T-cell (primary cell): ENCODE measurements at places on chromosomes 4 and X.

- no peaks in the 10 kb centered on the region for H3K36me3 ChIP-seq
- no peaks in the 10 kb centered on the region for H3K4me1 ChIP-seq
- H3K27me3 ChIP-seq = no peaks in the 10 kb centered on the region
- H3K4me3 ChIP-seq = no peak overlapping the region
Observed at GRCh38 chrX:107493141-107493540, 43.7 kb downstream of the FRMPD3 start.

- H3K4me3 ChIP-seq = no peak overlapping the region
- DNase-seq = no peak
- no peaks in the 10 kb centered on the region for H3K27me3 ChIP-seq
- no peak overlapping the region for H3K27ac ChIP-seq
Observed at GRCh38 chrX:149984411-149984810, 46.1 kb upstream of the EOLA2 start.

DNA sequence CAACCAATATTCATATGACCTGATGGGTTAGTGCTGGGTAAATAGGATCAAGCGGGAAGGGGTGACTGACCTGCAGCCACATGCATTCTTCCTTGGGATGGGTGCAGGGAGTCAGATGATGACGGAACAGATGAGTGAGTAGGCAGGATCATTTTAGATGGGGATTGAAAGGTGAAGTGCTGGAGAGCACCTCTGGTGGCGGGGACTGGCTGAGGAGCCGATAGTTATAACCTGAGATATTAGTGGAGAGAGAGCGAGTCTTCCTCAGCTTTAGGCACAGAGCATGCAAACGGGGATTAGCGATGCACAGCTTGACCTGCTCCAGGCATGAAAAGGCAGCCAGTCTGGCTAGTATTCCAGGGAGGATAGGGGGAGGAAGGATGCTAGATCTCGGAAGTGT is 99.1 kb downstream of the AFF1 start:
- no peaks in the 10 kb centered on the region for H3K27me3 ChIP-seq
- no peak overlapping the region for H3K27ac ChIP-seq
- H3K36me3 ChIP-seq = no peaks in the 10 kb centered on the region

DNA sequence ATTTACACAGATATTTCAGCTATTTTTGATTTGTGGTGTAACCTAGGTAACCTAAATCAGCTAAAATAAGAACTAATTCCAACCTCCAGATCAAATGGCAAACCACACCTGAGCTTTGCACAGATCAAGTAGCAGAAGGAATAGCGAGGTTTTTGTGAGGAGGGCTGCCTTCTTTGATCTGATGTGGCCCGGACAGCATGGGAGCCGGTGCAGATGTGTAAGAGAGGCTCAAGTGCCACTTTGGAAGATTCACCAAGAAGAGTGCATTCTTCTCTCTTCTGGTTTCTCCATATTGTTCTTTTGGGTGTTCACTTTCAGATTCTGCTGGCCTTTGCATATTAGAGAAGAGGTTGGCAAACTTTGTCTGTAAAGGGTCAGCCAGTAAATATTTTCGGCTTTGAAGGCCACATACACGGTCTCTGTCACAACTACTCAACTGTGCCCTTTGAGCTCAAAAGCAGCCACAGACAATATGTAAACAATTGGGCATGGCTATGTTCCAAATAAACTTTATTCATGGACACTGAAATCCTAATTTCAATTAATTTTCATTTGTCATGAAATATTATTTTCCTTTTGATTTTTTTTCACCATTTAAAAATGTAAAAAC is 78.9 kb upstream of the FAM9C start:
- H3K27me3 ChIP-seq = no peaks in the 10 kb centered on the region
- peaks cover 15% of the 10 kb centered on the region for H3K4me1 ChIP-seq
- DNase-seq = no peak
- H3K4me3 ChIP-seq = no peak overlapping the region
- no peaks in the 10 kb centered on the region for H3K36me3 ChIP-seq

DNA sequence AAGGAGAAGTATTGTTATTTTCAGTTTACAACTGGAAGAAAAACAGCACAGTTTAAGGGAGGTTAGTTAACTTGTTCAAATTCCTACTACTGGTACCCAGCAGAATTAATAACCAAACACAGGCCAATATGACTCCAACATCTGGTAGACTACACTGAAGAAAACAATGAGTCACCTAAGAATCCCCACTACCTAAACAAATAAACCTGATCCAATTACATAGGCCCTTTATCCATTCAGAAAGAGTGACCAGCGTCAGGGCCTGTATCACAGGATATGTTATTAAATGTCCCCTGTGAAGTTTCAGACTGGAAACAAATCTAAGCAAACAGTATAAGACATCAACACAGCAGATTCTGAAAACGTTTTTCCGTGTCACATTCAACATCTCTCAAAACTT is 492.5 kb upstream of the INTU start:
- no peaks in the 10 kb centered on the region for H3K4me1 ChIP-seq
- H3K4me3 ChIP-seq = no peak overlapping the region
- H3K27me3 ChIP-seq = no peaks in the 10 kb centered on the region
- H3K27ac ChIP-seq = no peak overlapping the region

- peaks cover 3% of the 10 kb centered on the region for H3K27me3 ChIP-seq
- no peak overlapping the region for H3K27ac ChIP-seq
- DNase-seq = no peak
- no peaks in the 10 kb centered on the region for H3K36me3 ChIP-seq
Observed at GRCh38 chr4:154120006-154120676, 331.3 kb upstream of the SFRP2 start.

GRCh38 chr4:94889946-94890345 is 132.2 kb downstream of the BMPR1B start:
- no peak overlapping the region for H3K4me3 ChIP-seq
- H3K27me3 ChIP-seq = no peaks in the 10 kb centered on the region
- no peaks in the 10 kb centered on the region for H3K4me1 ChIP-seq
- H3K36me3 ChIP-seq = no peaks in the 10 kb centered on the region
- no peak overlapping the region for H3K27ac ChIP-seq

DNA sequence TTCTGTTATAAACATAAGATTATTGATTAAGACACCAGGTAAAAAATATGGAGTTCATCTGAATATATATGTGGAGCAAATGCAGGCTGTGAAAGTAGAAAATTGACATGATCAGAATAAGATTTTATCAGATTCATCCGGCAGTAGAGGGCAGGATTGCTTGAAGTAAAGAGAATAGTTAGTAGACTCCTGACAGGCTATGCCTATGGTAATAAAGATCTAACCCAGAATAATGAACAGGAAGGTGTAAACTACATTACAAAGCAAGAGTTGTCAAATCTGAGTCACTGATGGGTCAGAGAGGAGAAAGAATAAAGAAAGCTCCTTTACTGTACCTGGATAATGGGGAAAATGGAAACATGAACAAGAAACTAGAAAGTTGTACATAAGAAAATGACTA is 20.8 kb upstream of the TMEM184C start:
- no peaks in the 10 kb centered on the region for H3K4me1 ChIP-seq
- H3K27me3 ChIP-seq = no peaks in the 10 kb centered on the region

DNA sequence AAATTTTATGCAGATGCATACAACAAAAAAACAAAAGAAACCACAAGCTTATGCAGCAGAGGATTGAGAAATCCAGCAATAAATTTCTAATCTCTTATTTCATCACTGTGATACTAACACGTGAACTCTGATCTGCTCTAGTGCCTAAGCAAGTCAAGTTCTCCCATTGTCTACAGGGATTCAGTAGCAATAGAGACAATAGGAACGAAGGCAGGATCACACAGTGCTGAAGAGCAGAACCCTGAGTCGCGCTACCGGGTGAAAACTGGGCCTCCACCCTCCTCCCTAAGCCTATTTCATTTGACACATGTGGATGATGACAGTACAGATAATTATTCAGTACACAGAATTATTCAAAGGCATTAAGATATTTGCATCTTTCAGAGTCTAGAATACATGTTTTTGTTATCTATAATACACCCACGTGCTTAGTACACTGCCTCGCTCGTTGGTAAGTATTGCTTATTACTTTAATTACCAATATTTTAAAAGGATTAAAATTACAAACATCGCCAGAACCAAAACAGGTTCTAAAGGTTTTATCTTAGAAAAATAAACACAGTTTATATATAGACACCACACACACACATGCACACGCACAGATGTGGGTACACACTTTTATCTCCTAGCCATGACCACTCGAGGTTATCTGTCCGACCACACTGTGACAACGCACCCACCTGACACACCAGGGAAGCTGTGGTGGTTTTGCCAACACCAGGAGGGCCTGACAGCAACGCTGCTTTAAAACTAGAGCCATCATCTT is 60.1 kb downstream of the RFC1 start:
- peaks cover 76% of the 10 kb centered on the region for H3K36me3 ChIP-seq
- no peak for DNase-seq
- H3K27ac ChIP-seq = no peak overlapping the region
- no peaks in the 10 kb centered on the region for H3K27me3 ChIP-seq
- no peak overlapping the region for H3K4me3 ChIP-seq

- no peaks in the 10 kb centered on the region for H3K27me3 ChIP-seq
- H3K4me3 ChIP-seq = no peak overlapping the region
- no peak overlapping the region for H3K27ac ChIP-seq
- H3K4me1 ChIP-seq = no peaks in the 10 kb centered on the region
- no peak for DNase-seq
Observed at GRCh38 chrX:108122748-108123147, 31.2 kb downstream of the ATG4A start.

DNA sequence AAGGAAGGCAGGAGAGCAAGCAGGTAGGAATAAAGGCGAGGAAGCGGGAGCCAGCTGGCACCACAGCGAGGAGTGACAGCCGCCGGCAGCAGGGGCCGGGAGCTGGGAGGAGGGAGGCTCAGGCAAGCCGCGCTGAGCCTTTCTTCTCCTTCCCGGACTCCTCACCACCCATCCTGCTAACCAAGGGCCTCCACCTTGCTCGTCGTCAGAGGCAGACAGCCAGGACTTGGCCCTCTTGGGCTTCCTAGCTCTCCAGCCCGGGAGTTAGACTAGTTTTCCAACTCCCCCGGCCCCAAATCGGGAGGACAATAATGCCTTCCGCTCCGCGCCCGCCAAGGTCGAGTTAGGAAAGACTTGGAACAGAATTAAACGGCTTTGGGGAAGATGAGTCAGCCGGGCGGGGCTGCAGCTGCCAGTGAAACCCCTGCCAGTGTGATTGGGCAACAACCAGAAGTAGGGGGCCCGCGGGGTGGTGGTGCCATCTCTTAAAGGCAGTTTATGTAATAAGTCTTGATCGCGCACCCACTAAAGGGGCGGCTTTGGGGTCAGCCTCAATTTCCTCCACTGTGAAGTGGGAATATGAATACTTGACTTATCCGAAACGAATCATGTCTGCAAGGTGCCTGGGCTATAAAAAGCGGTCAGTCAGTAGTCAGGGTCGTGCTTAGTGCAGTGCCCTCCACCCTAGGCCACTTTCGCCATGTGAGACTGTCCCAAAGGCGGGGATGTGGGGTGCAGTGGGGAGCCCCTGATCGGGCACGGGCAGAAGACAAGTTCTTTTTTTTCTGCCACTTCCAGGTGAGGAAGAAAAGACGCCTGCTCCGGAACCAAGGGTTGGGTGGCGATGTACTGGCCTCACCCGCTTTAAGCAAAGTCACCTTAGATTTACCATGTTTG is 6.7 kb upstream of the HSD17B10 start:
- no peaks in the 10 kb centered on the region for H3K36me3 ChIP-seq
- H3K27me3 ChIP-seq = no peaks in the 10 kb centered on the region
- no peak overlapping the region for H3K27ac ChIP-seq
- no peak for DNase-seq
- peak overlapping the region; percentile 46 for H3K4me3 ChIP-seq

- H3K4me3 ChIP-seq = no peak overlapping the region
- DNase-seq = no peak
- H3K27me3 ChIP-seq = no peaks in the 10 kb centered on the region
- H3K27ac ChIP-seq = no peak overlapping the region
- no peaks in the 10 kb centered on the region for H3K4me1 ChIP-seq
Observed at GRCh38 chrX:135531813-135532212, 11.4 kb downstream of the INTS6L start.

- no peak for DNase-seq
- H3K27ac ChIP-seq = no peak overlapping the region
- no peaks in the 10 kb centered on the region for H3K27me3 ChIP-seq
- H3K4me1 ChIP-seq = no peaks in the 10 kb centered on the region
Observed at GRCh38 chr4:141409556-141409955, 188.9 kb downstream of the ZNF330 start.

- no peak overlapping the region for H3K27ac ChIP-seq
- H3K27me3 ChIP-seq = peaks cover 3% of the 10 kb centered on the region
- DNase-seq = no peak
- no peaks in the 10 kb centered on the region for H3K4me1 ChIP-seq
Observed at GRCh38 chr4:165385126-165385525, 6.3 kb downstream of the CPE start.

DNA sequence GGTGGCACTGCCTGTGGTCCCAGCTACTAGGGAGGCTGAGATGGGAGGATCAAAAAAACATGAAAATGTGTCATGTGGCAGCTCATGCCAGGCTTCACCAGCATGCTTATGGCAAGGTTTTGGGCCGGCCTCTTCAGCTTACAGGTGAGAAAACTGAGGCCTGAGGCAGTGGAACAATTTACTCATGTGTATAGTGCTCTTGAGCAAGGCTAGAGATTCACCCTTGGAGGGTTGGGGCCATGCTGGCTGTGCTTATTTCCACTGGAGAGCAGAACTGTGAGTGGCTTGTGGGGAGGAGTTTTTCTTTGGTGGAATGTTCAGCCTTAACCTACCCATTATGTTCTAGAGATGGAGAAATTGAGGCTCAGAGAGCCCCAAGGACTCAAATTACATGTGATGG is 31.8 kb downstream of the NSD2 start:
- H3K27ac ChIP-seq = no peak overlapping the region
- peaks cover 9% of the 10 kb centered on the region for H3K36me3 ChIP-seq
- H3K4me1 ChIP-seq = peaks cover 11% of the 10 kb centered on the region
- no peak for DNase-seq

- no peaks in the 10 kb centered on the region for H3K27me3 ChIP-seq
- peaks cover 10% of the 10 kb centered on the region for H3K4me1 ChIP-seq
- H3K36me3 ChIP-seq = peaks cover 75% of the 10 kb centered on the region
- H3K27ac ChIP-seq = no peak overlapping the region
- DNase-seq = no peak
Observed at GRCh38 chrX:1599791-1600405, 8.5 kb downstream of the AKAP17A start.

DNA sequence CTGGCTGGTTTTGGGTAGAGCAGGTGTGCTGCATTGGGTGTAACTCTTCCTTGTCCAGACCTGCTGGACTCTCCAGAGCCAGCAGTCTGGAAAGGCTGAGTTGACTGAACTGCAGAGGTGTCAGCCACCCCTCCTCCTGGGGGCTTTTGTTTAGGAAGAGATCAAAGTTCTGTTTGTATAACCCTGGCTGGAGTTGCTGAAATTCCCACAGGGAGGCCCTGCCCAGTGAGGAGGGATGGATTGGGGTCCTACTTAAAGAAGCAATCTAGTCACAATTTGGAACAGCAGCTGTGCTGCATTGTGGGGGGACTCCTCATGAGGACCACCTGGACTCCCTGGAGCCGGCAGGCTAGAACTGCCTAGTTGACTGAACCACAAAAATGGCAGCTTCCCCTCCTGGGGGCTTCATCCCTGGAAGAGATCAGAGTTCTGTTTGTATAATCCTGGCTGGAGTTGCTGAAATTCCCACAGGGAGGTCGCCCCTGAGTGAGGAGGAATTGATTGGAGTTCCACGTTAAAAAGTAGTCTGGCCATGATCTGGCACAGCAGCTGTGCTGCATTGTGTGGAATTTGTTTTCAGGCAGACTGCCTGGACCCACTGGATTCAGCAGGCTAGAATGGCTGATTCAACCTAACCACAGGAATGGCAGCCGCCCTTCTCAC is 264.9 kb upstream of the ZC4H2 start:
- no peak overlapping the region for H3K4me3 ChIP-seq
- no peaks in the 10 kb centered on the region for H3K36me3 ChIP-seq
- no peaks in the 10 kb centered on the region for H3K27me3 ChIP-seq
- no peak for DNase-seq
